Stimulated activated CD8-positive, alpha-beta memory T cell treated with anti-CD3 and anti-CD28 coated beads, Interleukin-15, amount 100 ng/mL, for 24 hours (primary cell): ENCODE measurements at places on chromosomes 6 and 20.

GRCh38 chr20:17747431-17747846 is 47.7 kb downstream of the BANF2 start:
- no peak for DNase-seq

DNA sequence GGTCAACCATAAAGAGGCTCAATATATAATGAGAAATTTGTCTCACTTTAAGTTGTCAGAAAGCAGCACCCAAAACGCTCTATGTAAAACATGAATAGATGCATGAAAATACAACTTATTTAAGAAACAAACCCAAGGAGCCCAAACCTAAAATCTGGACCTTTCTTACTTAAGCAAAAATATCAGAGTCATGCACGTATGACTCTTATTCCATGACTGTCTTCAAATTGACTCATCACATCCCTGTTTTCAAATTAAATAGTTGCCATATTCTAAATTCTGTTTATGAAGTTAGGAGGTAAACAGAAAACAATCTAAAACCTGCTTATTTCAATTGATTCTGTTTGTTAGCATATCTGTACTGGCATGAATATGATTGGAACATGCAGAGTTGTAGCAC is 42.1 kb downstream of the ANKRD6 start:
- DNase-seq = no peak

- no peak for DNase-seq
These were observed 1.7 kb downstream of the PRL start for GRCh38 chr6:22295145-22295544.

GRCh38 chr6:64062960-64063683 is 427.5 kb downstream of the PHF3 start:
- DNase-seq = no peak

DNA sequence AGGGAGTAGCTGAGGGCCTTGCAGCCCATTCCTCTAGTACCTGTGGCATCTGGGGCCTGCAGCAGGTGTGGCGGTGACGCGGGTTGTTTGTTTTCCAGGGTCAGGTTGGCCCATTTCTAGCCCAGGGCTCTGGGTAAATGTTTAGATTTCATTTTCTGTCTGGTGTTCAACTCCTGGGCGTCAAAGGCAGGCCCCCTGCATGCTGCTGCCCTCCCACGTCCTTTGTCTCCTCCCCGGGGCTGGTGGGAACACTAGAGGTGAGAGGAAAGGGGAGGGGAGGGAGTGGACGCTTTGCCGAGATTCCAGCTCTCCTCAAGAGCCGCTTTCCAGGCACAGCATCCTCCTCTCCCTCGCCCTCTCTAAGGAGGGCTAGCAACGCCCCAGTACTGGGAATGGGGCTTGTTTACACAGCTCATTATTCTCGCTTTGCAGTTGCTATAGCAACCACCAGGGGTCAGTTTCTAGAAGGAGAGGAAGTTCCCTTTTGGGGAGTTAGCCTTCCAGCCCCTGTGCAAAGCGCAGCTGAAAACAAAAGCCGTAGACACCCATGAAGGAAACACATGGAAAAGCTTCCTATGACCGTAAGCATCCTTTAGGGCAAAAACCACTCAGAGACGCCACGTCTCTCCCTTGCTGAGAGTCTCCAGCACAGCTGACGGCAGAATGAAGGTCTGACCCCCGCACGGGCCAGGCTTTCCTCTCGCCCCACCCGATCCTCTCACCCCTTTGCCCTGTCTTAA is 170.6 kb downstream of the LY86 start:
- no peak for DNase-seq

GRCh38 chr6:116278854-116279231 is 887 bp downstream of the TSPYL1 start:
- no peak for DNase-seq

DNA sequence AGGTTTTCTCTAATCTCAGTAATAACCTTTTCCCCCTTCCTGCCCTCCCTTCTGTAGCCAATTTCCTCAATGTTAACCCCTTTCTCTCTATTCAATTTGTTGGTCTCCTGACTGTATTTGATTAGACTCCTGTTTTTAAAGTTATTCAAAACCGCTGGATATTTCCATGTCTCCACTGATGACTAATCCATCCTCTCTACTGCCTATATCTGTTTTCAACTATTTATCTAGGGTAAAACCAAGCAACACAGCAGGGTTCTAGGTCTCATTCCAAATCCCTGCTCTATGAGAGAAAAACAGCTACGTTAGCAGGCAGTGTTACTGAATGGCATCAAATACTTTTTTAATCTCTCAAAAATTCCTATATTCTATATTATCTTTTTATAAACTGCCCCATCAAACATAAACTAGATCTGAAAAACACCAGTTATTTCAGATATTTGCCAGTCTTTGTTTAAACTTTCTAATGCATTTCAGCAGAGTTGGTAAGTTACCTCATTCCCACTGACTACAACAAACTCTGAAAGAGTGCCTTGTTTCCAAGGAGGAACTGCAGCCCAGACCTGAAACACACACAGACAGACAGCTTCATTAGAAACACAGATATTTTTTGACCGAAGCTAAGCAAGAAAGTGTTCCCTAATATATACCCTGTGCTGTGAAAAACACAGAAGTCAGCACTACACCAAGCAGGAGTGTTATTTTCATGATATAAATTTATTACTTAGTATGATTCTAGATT is 8.2 kb downstream of the RTN4IP1 start:
- no peak for DNase-seq
